ENCODE measurements at places on chromosomes 4 and X.

GRCh38 chr4:152545088-152545487, 9.2 kb upstream of the FBXW7 start:
- DNase-seq = no peak

GRCh38 chrX:136920001-136920400, 39.5 kb upstream of the RBMX start:
- no peak for DNase-seq

- DNase-seq = no peak
Measured at GRCh38 chr4:118939169-118939783, 50.6 kb downstream of the SYNPO2 start.

DNA sequence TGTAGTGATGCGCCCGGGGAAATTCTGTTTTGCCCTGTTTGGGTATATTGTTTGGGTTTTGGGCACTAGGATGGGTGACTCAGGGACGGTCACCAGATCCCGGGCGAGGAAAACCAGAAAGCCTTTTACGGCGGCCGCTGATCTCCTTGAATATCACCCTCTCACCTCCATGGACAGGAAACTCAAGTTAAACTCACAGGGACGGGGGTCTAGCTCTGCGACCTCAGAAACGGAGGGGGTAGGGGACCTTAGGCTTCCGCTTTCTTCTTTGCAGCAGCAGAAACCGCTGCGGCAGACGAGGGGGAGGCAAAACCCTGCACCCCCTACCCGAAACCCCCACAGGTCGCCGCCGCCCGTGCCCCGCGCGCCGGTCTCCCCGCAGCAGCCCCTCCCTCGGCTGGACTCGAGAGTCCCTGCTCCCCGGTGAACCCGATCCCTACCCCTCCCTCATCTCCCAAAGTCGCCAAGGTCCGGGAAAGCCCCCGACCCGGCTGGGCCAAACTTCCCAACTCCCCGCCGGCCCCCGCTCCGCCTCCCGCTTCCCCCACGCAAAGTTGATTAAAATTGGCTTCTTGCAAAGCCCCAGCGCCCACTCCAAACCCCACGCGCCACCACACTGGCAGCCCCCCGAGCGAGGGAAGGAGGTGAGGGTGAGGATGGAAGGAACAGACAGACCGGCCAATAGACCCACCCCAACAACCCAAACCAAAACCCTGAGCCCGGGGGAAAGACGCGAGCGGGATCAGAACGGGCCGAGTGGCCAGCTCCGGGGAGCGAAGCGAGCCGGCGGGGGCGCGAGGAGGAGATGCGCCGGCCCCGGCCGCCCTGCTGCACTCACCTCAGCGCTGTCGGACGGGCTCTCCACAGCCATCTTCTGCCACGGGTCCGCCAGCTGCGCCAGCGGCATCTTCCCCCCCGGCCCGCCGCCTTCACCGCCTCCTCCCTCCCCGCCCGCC, 705 bp downstream of the RPS6KA3 start:
- peak; percentile 37 for DNase-seq

- DNase-seq = no peak
Measured at GRCh38 chrX:46321676-46322075, 223.5 kb downstream of the ZNF674 start.

DNA sequence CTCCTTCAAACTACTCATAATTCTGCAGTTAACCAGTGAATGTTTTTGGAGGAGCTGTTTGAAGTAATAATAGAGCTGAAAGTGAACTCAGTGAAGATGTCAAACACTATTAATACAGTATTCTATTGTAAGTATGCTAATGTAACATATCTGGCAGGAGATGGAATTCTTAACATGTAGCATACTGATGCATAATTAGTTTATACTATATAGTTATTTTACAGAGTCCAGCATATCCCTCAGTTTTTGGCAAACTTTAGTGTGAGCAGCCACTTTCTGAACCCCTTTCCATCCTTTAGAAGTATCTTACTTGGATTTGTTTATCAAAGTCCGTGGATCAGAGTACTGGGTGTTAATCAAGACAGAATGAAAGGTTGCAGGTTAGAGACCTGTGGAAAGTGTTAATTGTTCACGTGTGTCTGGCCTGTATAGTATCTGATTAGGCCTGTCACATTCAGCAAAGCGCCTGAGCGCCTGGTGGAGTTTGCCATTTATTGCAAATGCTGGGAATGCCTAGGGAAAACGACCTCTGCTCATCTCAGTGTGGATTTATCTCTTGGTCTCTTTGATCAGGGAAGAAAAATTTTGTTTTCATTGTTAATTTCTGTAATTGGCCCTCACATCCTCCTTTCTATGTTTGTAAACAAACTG, 251.7 kb upstream of the MAD2L1 start:
- DNase-seq = no peak

DNA sequence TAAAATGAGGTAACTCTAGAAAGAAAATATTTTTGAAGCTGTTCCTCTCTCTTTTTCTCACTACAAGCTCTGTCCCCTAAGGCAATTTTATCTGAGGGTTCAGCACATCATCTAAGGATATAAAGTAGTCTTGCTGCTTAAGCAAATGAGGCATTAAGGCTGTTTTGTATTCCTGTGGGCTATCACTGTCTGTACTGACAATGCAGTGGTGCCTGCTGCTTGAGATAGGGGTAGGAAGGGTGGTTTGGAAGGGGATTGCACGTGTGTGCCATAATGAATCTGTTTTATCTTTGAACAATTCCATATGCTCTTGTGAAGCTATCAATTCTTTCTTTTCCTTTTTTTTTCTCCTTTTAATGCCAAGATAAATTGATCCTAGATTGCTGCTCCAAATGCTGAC, 128.0 kb upstream of the ATOH1 start:
- DNase-seq = no peak

DNA sequence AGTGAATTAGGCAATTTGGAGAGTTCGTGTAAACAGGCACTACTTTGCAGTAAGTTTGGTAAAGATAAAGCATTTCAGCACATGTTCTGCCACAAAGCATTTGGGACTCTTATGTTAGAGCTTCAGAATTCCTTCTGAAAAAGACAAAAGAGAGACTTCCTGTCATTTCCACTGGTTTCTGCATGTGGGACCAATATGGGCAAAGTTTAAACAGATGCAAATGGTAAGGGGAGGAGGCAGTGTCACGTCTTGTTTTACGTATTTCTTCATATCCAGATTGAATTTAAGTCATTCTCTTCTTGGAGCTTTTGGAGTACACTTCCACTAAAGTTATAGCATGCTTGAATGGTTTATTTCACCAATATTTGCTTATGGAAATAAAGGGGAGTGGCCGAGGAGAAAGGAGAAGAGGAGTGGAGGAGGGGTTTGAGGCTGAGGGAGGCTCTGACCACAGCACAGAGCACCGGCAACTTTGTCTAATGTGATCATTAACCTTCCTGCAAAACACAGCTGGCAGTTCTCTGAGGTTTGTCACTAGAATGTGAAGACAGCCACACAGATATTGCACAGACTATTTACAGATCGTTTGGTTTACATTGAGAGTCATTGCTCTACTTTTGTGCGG, at the start of gene APELA:
Gene APELA (plus strand): TSS at position 479 of the 625 bp plus-strand sequence. CDS start 154 bp downstream, outside the sequence.
- DNase-seq = no peak

GRCh38 chr4:155889031-155889793, 14.3 kb upstream of the TDO2 start:
- no peak for DNase-seq

DNA sequence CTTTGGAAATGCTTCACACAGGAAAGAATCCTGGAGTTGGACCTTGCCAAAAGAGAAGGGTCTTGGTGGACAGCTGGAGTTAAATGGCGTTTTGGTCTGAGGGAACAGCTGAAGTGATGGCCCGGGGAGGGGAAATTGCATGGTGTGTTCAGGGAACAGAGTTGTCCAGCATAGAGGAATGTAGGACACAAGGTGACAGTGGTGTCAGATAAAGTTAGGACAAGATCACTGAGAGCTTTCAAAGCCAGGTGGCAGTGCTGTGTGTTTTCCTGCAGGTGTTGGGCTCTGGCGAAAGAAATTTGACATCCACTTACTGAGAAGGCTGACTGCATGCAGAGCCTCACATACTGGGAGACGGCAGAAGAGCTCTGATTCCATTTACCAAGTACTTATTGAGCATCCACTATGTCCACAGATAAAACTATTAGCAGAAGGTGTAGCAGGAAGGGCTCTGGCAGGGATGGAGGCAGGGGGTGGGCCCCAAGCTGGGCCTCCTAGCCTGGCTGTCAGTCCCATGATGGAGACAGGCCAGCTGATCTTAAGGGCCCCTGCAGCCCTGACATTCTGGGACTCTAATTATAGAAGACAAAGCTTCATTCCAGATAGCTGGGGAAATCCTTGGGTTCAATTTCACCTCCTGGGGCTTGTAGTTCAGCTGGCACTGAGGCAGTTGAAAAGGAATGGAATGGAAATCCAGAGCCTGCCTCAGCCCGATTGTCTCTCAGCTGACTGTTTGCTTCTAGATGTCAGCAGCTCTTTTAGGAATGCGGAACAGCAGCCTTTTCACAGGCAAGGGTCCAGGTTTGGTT, 150.2 kb upstream of the MAMLD1 start:
- no peak for DNase-seq

DNA sequence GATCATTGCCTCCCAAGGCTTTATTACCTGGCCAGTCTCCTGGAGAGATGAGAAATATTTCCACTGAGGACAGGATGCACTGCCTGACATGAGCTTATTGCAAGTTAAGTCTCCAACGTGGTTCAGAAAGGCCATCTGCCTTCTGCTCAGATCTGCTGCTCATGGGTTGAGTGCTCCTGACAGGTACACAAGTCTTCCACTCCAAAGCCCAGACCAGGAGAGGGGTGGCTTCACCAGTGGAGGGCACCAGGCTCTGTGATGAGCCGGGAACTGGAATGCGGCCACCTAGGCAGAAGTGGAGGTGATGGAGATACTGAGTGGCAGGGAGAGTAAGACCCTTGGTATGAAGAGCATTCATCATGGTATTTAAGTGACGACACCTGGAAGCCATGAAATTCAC, 79.5 kb upstream of the IRF2 start:
- no peak for DNase-seq

GRCh38 chr4:41280010-41280409, 23.3 kb downstream of the UCHL1 start:
- DNase-seq = no peak

DNA sequence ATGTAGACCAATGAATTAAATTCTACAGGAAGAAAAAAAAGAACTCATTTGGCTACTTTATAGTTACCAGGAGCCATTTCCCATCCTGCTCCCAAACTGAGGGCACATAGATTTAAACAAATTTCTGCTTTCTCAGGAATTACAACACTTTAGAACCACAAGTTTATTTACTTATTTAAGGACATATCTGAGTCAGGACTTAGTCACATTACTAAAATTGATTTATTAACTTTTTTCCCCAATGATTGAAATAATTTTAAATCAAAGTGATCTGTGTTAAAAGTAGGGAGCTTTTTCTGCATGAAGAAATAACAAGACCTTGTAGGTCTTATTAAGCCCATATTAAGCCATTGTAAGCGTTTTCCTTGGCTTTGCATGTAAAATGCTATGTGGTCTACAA, 291.0 kb upstream of the HAND2 start:
- no peak for DNase-seq

- DNase-seq = no peak
Measured at GRCh38 chrX:150736475-150736874, 43.3 kb downstream of the MTMR1 start.

GRCh38 chr4:21450331-21450730, 498.2 kb downstream of the KCNIP4 start:
- no peak for DNase-seq

- DNase-seq = no peak
Measured at GRCh38 chr4:186485561-186486062, 69.8 kb downstream of the MTNR1A start.

GRCh38 chrX:10726647-10727046, 106.3 kb upstream of the MID1 start:
- no peak for DNase-seq

- DNase-seq = no peak
Measured at GRCh38 chr4:8905226-8905772, 33.7 kb upstream of the HMX1 start.

DNA sequence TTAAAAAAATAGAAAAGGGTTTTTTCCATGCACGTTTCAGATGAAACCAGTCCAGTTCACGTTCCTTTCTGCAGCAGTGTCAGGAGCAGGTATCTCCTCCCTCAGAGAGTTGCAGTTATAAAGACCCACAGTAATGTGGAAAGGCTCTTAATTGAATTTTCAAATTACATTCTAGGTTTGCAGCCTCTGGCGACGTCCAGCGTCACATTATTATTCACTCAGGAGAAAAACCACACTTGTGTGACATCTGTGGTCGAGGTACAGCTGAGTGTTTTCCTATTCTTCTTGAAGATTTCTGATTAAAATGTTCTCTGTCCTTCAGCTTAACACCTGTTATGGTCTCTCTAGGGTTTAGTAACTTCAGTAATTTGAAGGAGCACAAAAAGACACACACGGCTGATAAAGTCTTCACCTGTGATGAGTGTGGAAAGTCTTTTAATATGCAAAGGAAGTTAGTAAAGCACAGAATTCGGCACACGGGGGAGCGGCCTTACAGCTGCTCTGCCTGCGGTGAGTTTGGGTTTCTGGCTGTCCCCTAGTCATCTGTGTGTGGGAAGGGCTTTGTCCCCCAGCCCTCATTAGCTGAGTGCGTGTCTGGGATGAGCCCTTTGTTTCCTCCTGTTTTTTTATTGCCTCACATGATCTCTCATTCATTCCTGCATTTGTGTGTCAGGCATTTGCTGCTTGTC, 25.6 kb downstream of the ZBTB49 start:
- no peak for DNase-seq

DNA sequence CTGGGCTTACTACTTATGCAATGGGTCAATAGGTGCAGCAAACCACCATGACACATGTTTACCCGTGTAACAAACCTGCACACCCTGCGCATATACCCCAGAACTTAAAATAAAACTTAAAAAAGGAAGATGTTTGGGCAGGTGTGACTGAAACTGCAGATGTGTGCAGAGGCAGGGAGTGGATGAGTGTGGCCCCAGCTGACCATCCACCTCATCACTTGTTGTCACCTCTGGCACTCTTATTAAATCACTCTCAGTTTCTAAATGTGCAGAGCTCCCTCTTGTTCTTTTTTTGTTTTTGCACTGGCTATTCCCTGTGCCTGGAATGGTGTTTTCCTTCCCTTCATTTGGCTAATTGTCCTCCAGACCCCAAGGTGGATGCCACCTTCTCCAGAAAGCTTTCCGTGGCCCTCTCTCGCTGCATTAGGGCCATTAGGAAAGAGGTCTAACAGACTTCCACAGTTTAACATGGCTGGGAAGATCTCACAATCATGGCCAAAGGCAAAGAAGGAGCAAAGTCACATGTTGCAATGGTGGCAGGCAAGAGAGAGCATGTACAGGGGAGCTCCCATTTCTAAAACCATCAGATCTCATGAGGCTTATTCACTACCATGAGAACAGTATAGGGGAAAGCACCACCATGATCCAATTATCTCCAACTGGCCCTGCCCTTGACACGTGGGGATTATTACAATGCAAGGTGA, 58.5 kb downstream of the SLC2A9 start:
- DNase-seq = no peak

Measured in activated CD4-positive, alpha-beta T cell treated with anti-CD3 and anti-CD28 coated beads, Interleukin-2, amount 50 U/mL, for 48 hours (primary cell).